Dermis blood vessel endothelial cell (primary cell): ENCODE measurements at places on chromosomes 5 and 9. TPM values are rescaled to one million over a fixed set of nuclear protein-coding genes. Genes with fewer than 3 reads are reported as not detected.

The FAM78A gene
- 9.9 and 12.4 TPM in 2 replicates for total RNA-seq

DNA sequence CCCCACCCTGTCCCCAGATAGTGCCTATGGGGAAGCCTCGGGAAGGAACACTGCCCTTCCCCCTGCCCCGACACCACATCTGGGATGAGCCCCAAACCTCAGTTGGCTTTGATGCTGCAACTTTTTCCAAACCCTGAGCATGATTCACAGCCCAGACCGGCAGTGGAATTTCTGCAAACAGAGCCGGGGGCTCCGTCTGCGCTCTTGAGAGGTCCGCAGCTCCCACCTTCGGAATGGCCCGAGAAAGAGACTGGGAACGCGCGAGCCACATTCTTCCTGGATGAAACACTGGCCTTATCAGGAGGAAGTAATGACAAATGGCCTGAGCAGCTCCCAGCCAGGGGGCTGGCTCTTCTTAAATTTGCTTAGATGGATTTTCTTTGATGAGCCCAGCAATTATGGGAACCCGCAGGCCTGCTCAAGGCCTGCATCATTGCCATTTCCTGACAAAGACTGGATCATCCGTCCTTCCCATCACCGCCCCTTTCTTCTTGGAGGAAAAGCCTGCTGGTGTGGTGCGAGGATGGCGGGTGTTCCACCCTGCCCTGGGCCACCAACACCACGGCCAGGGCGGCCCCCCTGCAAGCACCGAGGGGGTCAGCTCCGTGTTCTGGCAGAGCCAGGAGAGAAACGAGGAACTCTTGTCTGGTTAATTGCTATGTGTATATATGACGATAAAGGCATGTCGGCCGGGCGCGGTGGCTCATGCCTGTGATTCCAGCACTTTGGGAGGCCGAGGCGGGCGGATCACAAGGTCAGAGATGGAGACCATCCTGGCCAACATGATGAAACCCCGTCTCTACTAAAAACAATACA is 38.8 kb upstream of the COL5A1 start:
- peak; percentile 62 for DNase-seq

The HAVCR2 gene
- total RNA-seq: under 0.01 and 0.09 TPM in 2 replicates

GRCh38 chr5:148268566-148268965 is at the start of gene SPINK13:
TSS of gene SPINK13 (plus strand) at chr5:148268794. CDS start at chr5:148270073, 1,279 bp downstream.
- peak; percentile 65 for DNase-seq

The IL4 gene
- not detected in 2 replicates for total RNA-seq

DNA sequence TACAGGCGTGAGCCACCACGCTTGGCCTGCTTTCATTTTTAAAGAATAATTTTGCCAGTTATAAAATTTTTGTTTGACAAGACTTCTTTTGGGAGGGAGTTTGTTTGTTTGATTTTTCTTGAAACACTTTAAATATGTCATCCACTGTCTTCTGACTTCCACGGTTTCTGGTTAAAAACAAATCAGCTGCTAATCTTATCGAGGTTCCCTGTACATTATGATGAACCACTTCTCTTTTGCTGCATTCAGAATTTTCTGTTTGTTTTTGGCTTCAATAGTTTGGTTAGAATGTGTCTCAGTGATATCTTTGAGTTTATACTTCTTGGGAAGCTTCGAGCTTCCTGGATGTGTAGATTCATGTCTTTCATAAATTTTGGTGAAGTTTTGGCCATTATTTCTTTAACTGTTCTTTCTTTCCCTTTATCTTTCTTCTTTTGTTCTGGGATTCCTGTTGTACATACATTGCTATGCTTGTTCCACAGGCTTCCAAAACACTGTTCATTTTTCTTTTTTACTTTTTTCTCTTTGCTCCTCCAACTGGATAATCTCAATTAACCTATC is 60.8 kb downstream of the MSX2 start:
- no peak for DNase-seq

The WDR38 gene
- total RNA-seq: not detected in 2 replicates

GRCh38 chr9:122332083-122332482 is 38.7 kb upstream of the PTGS1 start:
- DNase-seq: peak; percentile 76

- DNase-seq: peak; percentile 49
Measured at GRCh38 chr5:40172721-40173120, 507.0 kb upstream of the PTGER4 start.

DNA sequence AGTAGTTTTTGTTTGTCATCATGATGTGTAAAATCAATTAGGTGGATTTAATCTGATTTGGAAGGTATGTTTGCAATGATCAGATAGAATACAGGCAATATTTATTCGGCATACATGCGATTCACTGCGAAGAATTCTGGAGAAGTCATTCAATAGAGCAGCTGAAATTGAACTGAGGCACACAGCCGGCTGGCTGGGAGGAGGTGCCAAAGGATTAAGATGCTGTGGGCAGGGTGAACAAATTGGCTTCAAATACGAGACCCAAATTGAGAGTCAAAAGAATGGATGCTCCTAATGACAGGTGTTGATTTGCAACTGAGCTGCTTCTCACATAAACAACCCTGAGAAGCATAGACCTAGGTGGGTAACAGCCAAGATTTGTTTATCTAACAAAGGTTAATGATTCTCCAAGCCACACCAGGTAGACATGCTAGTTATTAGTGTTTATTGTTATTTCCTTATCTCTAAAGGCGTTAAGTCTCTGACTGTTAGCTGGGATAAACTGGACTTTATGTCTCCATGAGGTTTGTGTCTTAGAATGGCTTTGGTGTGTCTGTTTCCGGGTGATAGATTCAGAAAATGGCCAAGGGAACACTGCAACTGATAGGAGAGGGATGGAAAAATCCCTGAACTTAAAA is 55.3 kb upstream of the CLINT1 start:
- DNase-seq: no peak

- no peak for DNase-seq
Measured at GRCh38 chr5:87002485-87002884, 265.2 kb upstream of the RASA1 start.

DNA sequence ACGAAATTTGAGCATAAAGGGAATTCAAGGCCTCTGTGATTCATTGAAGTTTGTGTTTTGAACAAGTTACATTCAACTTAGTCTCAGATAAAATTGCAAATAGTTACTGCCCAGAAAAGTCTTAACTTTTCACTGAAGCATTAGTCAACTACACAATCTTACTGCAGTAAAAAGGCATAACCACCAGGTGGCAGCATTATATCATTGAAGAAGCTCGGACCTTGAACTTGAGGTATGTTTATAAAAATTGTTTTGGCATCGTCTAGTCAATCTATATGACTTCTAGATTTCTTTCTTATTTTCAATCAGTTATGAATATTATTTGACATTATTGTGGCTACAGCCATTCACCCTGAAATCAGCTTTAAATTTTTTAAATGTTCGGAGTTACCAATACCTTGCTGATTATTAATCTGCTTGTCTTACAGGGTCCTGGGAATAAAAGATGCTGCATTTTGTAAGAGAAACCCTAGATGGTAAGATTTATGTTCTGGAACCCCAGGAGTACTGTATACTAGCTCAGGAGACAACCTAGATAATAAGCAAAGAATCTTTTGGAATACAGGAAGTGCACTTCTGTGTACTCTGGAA is 83.9 kb upstream of the GRAMD2B start:
- peak; percentile 79 for DNase-seq

GRCh38 chr5:82129723-82130285 is 148.3 kb downstream of the RPS23 start:
- no peak for DNase-seq

The MEGF10 gene
- 0.37 and 1.4 TPM in 2 replicates for total RNA-seq

DNA sequence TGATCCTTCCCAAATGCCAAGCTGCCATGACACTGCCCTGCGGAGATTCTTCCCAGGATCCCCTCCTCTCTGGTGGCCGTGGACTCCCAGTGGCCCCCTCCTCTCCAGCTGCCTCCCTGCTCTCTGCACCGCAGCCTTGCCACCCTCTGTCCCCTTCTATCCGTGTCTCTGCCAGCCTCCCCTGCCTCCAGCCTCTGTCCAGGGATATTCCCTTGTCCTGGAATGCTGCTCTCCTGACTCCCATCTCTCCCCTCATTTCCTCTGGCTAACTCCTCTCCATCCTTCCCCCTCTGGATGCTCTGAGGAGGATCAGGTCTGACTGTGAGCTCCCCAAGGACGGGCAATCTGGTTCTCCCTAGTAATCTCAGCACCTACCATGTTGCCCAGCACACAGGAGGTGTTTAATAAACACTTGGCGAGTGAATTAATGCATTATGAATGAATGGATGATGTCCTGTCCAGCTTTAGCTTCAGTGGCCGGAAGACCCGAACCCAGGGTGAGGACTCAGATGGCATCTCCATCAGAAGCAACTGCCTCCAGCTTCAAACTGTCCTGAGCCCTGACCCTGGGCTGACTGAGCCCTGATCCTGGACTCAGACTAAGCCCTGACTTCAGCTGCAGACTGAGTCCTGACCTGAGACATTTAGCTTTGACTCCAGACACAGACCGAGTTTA is 7.5 kb upstream of the CRB2 start:
- no peak for DNase-seq

DNA sequence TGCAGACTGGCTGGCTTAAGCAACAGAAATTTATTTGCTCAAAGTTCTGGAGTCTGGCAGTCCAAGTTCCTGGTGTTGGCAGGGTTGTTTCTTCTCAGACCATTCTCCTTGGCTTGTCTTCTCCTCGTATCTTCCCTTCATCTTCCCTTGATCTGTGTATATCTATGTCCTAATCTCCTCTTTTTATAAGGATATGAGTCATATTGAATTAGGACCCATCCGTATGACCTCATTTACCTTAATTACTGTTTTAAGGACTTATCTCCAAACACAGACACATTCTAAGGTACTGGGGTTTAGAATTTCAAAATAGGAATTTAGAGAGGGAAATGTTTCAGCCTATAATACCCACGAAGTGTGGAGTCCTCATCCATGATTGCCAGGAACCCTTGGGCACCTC is 13.1 kb upstream of the LPAR1 start:
- no peak for DNase-seq

- DNase-seq: no peak
Measured at GRCh38 chr5:143593723-143594122, 190.2 kb upstream of the NR3C1 start.

- peak; percentile 60 for DNase-seq
Measured at GRCh38 chr5:137734962-137735554, 831 bp downstream of the KLHL3 start.

- DNase-seq: no peak
Measured at GRCh38 chr5:96189028-96189826, 227.6 kb upstream of the ELL2 start.

DNA sequence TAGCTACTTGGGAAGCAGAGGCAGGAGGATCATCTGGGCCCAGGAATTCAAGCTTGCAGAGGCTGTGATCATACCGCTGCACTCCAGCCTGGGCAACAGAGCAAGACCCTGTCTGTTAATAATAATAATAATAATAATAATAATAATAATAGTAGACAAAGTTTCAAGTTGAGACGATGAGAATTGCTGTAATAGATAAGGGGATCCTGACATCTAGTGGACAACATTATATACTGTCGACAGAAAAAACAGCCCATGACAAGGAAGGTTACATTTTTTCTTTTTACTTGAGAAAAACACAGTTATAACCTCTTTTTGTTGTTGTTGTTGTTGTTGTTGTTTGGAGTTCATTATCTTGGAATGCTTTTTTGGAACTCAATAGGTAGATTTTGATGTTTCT is 35.3 kb downstream of the NDFIP1 start:
- DNase-seq: peak; percentile 77

The DIPK1B gene
- 172 and 238 TPM in 2 replicates for total RNA-seq

- DNase-seq: no peak
Measured at GRCh38 chr5:176542135-176542595, 5.0 kb upstream of the RNF44 start.

The PKD2L2 gene
- total RNA-seq: 0.17 TPM in 1 of 2 replicates, not detected in the other

The CFAP90 gene
- not detected in 2 replicates for total RNA-seq

DNA sequence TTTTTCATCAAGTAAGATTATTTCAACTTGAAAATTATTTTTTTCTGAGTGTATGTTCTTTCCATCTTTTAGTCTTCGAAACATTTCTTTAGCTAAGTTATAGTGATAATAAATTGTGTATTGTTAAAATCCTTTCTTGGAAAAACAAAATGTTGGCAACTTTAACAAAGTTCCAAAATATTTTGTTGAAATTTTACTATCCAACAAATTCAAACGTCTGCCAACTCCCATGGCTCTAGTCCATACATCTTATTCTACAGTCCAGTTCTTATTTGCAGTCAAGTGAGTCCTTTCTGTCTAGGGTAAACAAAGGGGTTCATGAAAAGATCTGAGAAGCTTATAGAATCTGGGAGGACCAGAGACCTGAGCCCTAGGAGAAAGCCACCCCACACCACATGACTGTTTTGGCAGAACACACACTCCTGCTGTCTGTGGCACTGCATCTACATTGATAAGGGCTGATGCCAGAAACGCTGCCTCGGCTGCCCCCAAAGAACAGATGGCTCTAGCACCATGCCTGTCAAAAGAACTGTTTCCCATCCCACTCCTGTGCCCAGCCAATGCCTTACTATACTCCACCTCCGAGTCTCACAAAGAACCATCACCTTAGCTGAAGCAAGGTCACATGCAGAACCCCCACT is 47.5 kb downstream of the FEM1C start:
- no peak for DNase-seq
